Spleen (tissue), 13 donors: ENCODE measurements at places on chromosomes 3 and 15.

DNA sequence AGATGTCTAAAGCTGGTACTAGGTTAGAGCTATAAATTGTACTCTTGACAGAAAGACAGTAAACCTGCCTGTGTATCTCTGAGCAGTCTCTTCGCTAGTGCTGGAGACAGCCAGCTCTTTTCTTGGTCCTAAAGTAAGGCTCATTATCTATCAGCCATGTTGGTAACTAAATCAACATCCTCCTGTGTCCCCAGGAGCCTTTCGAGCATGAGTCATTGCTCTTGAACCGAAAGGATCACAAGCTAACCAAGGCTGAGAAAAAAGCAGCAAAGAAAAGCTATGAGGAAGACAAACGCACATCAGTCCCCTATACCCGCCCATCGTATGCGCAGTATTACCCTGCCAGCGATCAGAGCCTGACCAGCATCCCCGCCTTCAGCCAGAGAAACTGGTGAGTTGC lies 25.0 kb upstream of the TEX264 start:
- no peak for DNase-seq

DNA sequence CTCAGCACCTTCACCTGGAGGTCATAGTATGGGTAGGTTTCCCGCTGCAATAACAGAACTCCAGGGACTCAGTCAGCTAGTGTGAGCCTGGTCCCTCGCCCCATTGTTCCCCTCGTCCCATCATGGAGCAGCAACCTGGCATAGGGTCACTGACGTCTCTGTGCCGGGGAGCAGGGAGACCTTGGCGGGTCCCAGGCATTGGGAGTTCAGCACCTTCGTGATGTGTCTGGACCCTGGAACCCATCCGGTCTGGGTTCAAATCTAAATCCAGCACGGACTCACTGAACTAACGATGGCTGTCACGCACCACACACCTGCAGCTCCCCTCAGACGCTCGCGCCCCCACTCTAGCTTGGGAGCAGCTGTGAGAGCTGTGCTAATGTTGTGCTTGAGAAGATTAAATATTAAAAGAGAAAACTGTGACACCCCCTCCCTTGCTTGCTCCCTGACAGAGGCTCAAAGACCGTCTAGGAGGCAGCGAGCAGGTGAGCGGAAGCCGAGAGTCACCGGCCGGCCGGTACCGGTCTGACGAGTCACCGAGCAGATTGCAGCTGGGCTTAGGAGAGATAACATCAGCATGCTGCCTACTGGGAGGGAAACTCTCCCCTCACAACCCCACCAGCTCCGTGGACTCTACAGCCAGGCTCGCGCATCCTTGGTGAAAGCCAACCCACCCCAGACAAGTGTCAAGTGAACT lies 742 bp downstream of the PLA2G4F start:
- DNase-seq: peak; percentile 50

DNA sequence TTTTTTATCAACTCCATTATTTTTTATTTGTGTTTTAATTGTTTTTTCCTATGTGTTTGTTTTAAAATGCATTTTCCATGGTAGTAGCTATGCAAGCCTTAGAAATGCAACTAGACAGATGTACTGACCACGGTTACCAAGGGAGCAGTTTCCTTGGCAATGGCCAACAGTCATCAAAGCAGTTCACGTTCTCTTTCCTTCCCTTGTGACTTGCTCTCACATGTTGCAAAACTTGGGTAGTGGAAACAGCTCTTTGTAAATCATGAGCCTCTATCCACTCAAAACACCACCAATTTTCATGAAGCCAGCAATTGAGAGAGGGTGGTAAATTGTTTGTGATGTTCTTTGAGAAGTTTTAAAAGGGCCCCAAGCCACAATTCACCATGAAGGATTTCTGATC lies 499.4 kb upstream of the MDFIC2 start:
- DNase-seq: no peak

- no peak for DNase-seq
Measured at GRCh38 chr3:58868097-58868779, 181.6 kb downstream of the CFAP20DC start.

GRCh38 chr3:118842147-118842863 lies 192.3 kb downstream of the IGSF11 start:
- DNase-seq: no peak

GRCh38 chr3:87398168-87398801 lies 121.9 kb upstream of the POU1F1 start:
- DNase-seq: no peak

- no peak for DNase-seq
Measured at GRCh38 chr3:61439122-61439458, 122.3 kb upstream of the PTPRG start.

DNA sequence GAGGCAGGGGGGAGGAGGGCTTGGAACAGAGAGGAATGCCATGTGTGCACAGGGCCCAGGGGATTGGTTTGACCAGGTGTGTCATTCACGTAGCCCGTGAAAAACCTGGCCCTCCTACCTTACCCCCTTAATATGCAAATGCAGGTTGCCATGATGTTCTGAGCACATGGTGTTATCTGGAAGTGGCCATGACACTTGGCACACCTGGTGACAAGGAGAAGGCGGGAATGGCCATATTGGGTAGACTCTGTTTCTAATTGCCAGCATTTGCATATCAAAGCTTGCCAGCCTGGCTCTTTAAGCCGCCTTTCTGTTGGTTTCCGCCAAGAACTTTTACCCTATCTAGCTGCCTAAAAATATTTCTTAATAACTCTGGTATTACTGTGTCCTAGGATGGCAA lies 202.1 kb upstream of the DPH6 start:
- no peak for DNase-seq

DNA sequence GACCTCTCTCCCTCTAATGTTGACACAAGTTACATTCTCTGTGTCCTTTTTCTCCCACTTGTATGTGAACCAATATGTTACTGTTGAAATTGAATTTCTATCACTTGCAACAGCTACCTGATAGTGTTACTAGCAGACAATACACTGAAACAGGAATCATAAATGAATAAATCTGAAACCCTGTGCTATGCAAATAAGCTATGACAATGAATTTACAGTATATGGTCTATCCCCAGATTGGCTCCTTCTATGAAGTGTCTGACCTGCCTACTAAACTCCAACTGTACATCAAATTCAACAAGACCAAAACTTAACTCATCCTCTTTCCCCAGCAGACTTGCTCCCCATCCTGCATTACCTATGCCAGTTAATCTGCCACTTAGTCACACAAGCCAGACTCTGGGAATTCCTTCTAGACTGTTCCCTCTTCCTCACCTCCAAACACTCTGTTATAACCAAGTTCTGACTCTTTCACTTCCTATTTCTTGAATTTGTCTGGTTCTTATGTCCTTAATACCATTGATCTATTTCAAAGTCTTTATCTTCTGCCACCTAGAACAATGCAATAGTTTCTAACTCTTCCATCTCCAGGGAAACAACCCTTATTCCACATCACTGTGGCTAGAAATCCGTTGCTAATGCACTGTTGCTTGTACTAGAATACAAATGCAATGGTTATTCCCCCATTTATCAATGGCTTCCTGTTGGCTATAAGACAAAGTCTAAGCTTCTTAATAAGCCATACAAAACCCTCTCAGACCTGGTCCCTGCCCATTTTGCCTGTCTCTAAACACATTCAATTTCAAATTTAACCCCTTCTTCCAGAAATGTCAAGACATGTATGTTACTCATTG lies 13.4 kb upstream of the ZNF639 start:
- no peak for DNase-seq

- no peak for DNase-seq
Measured at GRCh38 chr3:71099997-71100719, 483.4 kb downstream of the FOXP1 start.

DNA sequence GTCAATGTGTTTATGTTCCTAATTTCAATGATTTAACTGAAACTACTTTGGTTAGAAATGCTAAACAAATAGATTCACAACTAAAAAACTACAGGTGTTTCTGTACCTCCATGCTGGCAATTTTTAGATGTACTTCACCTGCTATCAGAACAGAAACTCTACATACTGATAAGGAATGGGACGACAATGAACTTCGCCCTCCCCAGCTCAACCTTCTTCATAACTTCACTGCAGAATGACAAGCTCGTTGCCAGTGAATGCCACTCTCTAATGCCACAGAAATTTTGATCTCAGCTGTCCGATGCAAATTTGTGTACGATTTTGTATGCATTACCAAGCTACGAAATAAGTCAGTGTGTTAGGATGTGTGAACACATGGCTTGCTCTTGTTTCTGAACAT lies 133.4 kb downstream of the FOXP1 start:
- no peak for DNase-seq

- DNase-seq: no peak
Measured at GRCh38 chr3:173826901-173827609, 429.5 kb downstream of the NLGN1 start.

DNA sequence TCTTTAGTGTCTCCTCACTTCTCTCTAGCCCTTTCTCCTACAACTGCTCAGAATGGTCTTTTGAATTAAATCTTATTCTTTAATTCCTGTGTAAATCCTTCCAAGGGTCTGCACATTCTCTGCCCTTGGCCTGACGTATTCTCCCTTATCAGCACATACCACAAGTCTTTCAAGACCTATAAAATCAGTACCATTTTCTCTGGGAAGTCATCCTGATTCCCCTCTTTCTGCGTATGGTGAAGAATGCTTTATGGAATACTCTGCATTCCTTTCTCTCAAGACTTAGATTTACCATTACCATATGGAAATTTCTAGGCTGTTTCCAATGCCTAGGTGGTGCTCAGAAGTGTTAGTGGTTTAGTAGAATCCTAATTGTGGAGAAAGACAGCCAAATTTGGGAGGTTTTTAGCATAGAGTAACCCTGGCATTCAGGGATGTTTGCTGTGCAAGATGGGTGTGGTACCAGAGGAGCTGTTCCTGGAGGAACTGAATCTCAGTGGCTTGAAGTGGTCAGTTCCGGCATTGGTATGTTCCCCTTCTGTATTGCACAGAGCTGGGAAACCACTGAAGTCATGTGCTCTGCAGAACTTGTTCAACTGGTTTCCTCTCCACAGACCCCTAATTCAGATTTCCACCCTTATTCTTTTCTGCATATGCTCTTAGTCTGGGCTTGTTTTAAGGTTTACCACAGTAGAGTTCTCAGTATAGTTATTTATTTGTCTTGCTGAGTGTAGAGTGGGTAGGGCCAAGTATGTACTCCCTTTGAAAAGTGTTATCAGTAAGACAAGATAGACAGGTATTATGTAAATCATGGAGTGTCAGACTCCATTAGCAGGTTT lies 24.5 kb downstream of the IQGAP1 start:
- no peak for DNase-seq

DNA sequence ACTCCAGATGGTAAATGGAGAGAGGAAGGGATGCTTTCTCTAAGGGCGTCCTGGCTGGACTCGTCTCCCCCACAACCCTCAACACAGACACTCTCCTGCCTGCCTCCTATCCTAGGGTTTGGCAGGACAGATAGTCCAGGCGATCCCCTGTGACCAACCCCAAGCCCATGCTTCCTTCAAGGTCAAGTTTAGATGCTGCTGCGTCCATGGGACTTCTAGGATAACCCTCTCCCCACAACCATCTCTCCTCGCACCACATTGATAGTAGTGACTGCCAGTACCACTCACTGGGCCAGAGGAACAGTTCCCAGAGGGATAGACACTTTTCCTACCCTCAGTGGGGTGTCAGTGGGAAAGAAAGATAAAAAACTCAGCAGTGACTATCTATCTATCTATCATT lies 166.0 kb downstream of the ABHD5 start:
- no peak for DNase-seq

DNA sequence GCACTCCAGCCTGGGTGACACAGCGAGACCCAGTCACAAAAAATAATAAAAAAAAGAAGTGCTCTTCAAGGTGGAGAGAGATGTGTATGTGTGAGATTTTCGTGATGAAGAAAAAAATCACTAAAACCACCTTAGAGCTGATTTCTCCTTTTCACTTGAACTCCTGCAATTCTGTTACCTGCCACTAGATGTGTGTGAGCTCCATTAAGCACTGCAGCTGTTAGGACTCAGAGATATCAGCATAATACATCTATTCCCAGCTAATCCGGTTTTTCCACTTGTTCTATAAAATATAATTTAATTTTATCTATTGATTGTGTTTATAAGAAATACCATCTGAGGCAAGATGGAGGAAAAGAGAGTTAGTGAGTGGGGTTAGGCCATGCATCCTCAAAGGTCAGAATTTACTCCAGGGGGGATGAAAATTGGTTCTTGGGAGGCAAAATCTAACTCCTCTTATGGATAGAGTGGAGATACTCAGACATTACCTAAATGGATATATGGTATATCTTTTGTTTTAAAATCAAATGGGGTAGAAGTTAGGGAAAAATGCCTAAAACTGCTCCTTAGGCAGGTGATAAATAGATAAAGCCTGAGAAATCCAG lies 152.7 kb downstream of the IL20RB start:
- DNase-seq: no peak

DNA sequence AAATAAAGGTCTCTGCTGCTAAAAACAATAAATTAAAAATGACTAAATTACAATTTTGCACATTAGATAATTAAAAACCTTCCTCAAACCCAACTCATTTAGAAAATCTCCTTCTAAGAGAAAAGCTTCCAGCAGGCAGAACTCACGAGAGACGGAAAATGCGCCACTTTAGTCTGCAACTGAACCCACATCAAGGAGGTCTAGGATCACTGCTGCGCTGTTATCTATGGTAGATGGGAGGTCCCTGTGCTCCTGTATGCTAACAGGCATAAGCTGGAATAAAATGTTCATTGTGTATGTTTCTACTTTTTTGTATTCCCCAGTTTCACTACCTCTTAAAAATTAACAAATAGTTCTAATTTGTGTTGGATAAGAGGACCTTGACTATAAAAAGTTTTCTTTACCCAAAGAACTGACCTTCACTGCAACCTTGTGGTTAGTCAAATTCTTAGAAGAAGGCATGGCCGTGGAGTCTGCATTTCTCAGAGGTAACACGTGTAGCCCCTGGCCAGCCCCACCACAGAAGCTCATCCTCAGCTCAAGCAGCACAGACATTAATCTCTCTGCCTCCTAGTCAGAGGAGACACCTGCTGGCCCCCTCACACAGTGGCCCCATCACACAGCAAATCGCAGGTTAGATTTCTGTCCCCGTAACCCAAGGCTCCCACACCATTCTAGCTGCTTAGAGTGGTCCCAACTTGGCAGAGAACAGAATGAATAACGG lies 22.3 kb downstream of the STIMATE start:
- DNase-seq: no peak

GRCh38 chr3:105598042-105598796 lies 231.5 kb downstream of the ALCAM start:
- DNase-seq: no peak

GRCh38 chr15:73620078-73620477 lies 13.1 kb downstream of the NPTN start:
- DNase-seq: no peak

GRCh38 chr15:70133296-70133695 lies 35.6 kb upstream of the TLE3 start:
- DNase-seq: no peak

DNA sequence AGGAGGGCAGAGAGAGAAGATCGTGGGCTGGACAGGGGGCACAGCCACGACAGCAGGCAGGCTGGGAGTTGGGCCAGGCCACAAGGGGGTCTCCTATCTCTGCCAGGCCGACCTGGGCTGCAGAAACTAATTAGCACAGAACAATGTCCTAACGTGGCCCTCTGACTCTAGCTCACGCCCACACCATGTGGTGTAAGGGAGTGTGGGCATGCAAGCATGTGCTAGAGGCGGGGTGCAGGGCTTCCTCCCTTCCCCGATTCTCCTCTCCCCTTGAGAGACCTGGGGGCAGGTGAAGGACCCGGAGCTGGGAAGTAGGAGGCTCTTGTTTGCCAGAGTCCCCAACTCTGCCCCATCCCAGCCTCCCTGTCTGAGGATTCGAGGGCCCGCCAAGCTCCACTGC lies 65.5 kb downstream of the LINGO1 start:
- DNase-seq: no peak

- no peak for DNase-seq
Measured at GRCh38 chr3:177977381-177978158, 558.7 kb upstream of the KCNMB2 start.

GRCh38 chr15:94385441-94385840 lies 154.1 kb downstream of the MCTP2 start:
- no peak for DNase-seq
